ENCODE measurements at places on chromosomes 4 and X.

GRCh38 chrX:41607264-41607832 lies 81.4 kb upstream of the GPR34 start:
- DNase-seq: no peak

- no peak for DNase-seq
Observed at GRCh38 chr4:66279084-66279483, 608.8 kb upstream of the EPHA5 start.

DNA sequence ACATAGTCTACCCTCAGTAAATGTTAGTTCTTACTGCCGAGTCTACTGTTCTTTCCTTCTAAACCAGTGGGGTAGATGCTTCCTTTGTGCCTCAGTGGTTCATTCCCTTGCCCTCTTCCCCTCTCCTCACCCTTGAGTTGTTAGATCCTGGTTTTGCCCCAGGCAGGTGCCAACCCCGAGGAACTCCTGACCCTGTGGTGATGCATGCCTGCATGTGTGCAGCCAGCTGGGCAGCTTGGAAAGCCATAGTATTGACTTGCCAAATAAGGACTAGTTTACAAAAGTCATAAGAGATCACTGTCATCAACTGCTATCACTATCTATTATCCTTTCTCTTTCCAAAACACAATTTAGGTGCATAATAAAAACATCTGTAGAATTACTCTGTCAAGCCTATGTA lies 50.9 kb downstream of the REPS2 start:
- no peak for DNase-seq

DNA sequence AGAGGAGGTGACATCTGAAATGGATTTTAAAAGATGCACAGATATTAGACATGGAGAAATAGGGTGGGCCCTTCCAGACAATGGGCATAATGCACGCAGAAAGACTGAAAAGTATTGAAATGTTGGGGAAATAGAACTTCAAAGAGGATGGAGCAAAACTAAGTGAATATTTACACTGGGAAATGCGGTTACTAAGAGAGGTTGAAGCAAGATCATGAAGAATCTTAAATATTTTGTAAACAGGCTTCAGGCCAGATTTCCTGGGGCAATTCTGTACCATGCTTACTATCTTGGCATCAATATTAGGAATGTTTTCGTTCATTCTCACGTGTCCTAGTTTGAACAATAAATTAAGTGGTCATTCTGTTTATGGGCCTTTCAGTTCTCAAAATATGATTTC lies 216.3 kb downstream of the ADAMTS3 start:
- DNase-seq: no peak

- DNase-seq: no peak
Observed at GRCh38 chrX:9557521-9557920, 92.7 kb downstream of the TBL1X start.

DNA sequence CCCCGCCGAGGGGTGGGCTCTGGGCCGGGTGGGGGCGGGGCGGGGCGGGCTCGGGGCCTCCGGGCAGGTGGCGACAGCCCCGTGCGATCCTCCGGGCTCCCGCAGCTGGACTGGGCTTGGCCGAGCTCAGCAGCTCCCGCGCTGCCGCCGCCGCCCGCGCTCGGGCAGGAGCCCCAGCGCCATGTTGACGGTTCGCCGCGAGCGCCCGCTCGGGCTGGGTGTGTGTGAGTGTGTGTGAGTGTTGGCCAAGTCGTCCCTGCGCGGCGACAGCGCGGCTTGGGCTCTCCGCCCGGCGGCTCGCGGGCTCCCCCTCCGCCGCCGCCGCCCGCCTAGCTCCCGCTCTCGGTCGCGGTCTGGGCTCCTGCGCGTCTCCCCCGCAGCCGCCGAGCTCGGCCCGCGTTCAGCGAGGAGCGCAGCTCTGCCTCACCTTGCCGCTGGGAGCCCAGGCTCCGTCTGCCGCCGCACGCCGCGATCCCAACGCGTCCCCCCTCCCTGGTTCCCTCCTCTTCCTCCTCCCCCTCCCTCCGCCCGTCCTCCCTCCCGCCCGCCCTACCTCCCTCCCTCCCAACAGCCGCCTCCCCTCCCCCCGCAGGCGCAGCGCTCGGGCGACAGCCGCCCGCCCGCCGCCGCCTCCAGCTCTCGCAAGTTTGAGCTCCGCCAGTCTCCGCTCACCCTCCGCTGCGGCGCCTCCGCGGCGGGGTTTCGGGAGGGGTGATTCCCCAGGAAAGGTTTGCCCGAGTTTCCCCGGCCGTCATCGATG lies at the start of gene BCOR:
BCOR (minus strand) TSS at position 455 of the 760 bp plus-strand sequence. CDS start 20,029 bp downstream, outside the sequence.
- DNase-seq: peak; percentile 79

DNA sequence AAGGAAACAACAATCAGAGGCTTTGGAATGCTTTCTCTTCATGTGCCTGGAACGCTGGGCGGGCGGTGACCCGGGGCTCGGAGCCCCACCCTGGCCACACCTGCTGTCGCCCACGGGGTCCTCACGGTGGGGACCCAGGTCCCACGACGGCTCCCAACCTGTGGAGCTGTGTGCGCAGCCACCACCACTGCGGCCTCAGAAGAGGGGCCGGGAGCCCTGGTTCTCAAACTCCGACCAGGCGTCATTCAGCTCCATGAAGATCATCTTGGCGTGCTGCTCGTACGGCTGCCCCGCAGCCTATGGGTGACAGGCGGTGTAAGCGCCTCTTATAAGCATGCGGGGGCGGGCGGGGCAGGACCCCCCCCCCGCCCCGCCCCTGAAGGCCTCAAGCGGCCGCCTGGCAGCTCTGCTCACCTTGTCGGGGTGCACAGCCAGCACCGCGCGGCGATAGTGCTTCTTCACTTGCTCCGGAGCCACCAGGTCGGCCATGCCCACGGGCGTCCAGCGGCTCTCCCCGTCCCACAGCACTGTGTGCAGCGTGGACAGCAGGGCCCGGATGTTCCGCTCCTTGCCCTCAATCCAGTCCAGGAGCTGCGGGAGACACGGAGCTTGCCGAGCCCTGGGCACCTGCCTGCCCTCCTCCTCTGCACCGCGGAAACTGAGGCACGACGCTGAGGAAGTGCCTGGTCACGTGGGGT lies 23.7 kb upstream of the CPLX1 start:
- no peak for DNase-seq

GRCh38 chrX:3771766-3772165 lies 58.3 kb upstream of the PRKX start:
- no peak for DNase-seq

GRCh38 chr4:1350169-1350520 lies 3.1 kb downstream of the UVSSA start:
- DNase-seq: no peak

DNA sequence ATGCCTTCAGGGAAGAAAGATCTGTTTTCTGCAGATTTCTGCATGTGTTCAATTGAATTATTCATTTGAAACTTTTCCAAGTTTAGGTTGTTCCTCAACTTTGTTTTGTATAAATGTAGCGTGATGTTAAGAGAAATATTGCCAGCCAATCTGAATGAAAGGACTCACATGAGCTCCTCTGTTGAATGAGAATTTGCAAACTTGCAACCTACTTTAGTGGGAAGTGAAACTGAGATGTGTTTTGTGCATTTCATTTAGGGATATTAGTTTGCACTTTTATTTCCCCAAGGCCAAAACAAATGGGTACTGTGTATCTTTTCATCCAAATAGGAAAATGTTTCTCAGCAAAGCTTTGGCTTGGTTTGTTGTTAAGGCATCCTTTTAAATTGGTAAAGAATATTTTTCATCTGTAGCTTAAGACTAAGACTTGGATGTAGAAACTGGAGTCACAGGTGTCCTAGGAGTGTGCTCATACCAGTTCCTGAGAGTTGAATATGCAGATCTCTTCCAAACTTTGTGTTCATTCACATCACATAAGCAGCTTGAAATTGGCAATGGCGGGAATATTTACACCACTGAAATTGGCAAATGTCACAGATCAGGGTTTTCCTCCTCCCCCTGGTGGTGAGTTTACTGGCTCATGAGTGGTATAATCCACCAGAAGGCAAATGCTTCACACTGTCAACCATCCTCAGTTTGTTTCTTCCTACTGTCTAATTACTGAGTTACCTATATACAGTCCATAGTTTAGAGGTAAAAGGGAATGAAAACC lies 193.6 kb upstream of the BANK1 start:
- peak; percentile 57 for DNase-seq

DNA sequence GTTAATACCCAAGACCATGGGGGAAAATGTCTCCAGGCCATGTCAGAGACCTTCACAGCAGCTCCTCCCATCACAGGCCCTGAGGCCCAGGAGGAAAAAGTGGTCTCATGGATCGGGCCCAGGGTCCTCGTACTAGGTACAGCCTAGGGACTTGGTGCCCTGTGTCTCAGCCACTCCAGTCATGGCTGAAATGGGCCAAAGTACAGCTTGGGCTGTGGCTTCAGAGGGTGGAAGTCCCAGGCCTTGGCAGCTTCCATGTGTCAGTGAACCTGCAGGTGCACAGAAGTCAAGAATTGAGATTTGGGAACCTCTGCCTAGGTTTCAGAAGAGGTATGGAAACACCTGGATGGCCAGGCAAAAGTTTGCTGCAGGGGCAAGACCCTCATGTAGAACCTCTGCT lies 27.6 kb upstream of the C4orf54 start:
- DNase-seq: no peak

- no peak for DNase-seq
Observed at GRCh38 chr4:121599049-121599448, 97.7 kb downstream of the ANXA5 start.

- no peak for DNase-seq
Observed at GRCh38 chr4:77600521-77601451, 4.8 kb upstream of the CXCL13 start.

- peak; percentile 19 for DNase-seq
Observed at GRCh38 chr4:51885363-51885762, 42.4 kb downstream of the DCUN1D4 start.

DNA sequence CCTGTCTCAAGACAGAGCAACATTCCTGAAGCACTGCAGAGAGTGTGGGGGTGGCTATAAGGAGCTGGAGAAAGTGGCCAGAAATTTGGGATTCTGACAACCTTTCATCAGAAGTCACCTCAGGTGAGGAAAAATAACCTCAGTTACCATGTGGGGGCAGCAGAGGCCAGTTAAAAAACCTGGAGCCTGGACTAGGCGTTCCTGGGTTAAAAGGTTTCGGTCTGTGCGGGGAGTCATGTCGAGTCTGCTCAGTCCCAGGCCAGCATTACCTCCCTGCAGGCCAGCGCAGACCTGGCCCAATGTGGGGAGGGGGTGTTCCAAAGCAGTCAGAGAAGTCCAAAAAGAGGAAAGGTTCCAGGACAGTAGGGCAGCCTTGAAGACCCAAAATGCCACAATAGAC lies 10.9 kb upstream of the NALF2 start:
- DNase-seq: no peak

DNA sequence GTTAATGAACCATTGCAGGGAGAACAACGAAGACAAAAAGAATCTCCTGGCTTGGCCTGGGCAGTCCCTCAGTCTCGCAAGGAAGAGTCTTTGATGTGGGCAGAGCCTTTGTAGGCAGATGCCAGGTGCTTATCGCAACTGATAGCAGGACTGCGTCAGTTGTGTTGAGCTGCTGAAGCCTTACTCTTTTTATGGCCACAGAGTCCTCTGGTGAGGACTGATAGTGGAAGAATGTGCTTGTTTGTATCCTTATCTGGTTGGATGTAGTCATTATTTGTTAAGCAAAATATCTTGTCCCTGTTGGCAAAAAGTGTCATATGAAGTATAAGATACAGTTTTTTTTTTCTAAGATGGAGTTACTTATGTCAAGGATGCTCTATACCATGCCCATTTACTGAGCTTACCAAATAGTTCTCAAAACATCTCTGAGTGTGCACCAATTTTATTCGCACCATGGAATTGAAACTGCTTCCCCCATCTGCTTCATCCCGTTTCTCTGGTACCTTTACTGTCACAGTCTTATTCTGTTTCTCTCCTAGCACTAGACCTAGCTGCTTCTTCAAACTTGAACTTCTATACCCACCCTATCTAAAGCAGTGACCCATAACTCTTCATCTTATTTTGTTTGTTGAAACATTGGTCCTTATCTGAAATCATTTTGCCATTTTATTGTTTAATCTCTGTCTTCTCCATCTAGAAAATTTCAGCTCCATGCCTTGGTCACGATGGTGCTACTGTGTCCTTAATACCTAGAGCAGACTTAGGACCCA lies 47.0 kb upstream of the SPRY1 start:
- DNase-seq: no peak

DNA sequence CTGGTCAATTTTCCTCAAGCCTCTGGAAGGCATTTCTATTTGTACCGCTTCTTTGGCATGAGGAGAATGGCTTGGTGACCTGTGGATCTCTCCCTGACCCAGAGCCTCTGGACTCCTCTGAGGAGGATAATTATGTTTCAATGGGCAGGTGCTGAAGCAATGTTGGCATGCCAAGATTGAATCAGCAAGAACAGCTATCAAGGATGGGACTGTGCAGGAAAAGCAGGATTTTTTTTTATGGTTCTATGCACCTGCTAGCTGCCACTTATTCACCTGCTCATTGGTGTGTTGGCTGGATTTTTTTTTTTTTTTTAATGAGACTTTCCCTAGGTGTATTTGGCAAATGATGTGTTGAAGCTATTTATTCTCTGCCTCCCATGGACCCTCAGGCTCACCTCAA lies 821.2 kb downstream of the RPA4 start:
- no peak for DNase-seq

DNA sequence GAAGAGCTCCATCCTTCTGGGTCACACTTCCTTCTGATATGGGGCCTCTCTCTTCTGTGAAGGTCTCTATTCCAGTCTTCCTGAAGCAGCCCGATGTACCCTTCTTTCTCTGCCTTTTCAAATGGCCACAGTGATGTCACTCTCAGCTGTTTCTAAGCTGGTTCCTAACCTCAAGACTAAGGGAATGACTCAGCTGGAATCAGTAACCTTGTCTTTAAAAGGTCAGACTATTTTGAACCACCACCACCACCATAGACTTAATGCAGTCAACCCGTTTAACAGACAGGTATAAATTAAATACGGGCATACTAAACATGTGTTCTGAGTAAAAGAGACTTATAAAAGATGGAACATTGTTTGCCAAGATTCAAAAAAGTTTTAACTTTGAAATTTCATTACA lies 121.0 kb downstream of the PPA2 start:
- no peak for DNase-seq

- DNase-seq: no peak
Observed at GRCh38 chrX:87064502-87064901, 453.1 kb upstream of the KLHL4 start.

DNA sequence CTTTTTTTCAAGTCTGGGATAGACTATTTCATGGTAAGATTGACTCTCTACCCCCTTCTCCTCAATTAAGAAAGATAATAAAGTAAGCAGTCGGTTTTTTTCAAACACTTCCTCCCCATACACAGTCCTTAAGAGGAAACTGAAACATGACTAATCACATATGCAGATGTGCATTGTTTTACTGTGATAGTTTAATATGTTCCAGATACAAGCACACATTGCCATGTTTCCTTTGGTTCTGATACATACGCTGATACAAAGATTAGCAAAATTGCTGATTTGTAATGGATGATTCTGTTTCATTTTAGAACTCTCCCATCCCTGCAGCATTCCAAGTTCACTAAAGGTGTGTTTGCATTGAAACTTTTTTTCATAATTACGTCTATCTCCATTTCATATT lies 76.1 kb downstream of the FBXO8 start:
- no peak for DNase-seq
